ENCODE measurements at places on chromosomes 2 and 18.

DNA sequence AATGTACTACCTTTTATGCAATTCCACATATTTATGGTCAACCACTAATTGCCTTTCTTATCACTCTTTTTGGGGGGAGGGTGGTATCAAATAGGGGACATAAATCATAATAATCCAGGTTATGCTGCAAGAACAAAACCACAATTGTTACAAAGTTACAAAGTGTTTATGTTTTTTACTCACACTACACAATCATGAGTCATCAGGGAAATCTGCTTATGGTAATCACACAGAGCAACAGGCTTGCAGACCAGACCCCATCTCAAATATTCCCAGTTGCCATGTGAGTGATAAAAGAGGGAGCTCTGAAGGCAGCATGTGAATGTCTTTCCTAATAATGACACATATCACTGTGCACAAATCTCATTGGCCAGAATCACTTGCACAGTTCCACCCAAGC, 304.7 kb upstream of the TMEFF2 start:
- no peak for ATAC-seq

DNA sequence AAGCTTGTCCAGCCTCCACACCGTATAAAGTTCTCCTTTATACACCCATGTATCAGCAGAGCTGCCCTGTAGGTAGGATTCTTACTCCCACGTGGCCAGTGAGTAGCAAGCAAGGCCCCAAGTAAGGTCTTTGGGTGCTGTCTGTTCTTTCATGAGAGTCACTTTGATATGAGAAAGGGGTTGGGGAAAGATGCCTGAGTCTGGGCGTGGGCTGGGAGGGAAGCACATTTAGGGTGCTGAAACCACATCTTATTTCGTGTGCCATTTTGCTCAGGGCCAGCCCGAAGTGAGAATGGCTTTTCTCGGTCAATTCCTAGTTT, 436 bp upstream of the ITPRIPL1 start:
- no peak for ATAC-seq

GRCh38 chr2:195509551-195509950, 147.5 kb upstream of the SLC39A10 start:
- ATAC-seq = no peak

GRCh38 chr2:198494931-198495330, 690.5 kb downstream of the PLCL1 start:
- ATAC-seq = no peak

DNA sequence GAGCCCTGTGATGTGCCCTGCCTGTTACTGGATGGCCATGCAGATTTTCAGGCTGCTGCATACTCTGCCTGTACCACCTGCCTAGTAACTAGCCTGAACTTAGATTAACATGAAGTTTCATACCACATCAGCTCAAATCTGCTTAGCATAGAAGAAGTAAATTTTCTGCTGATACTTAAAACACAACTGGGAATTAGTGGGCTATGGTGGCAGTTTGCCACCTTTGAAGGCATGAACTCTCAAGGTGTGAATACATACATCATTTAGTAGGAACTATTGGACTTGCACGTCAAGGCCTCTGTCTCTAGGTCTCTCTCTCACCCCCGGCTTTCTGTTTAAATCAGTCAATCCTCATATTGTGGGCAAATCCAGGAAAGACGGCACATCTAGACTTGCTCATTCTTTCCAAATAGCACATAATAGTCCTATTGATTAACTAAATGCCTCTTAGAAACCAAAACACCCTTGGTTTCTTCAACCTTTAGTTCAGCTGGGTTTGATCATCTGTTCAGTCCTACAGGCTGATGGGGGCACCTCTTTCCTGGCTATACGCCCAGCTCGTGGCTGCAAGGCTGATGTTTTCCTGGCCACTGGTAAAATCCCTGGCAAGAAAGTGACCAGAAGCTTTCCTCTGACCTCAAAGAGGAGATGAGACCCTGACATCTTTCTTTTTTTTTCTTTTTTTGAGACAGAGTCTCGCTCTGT, 58.4 kb downstream of the ALPK2 start:
- ATAC-seq = no peak

- no peak for ATAC-seq
Measured at GRCh38 chr2:83900862-83901261, 558.2 kb downstream of the SUCLG1 start.

GRCh38 chr2:9100080-9100876, 96.8 kb upstream of the MBOAT2 start:
- ATAC-seq = no peak

GRCh38 chr2:25617948-25618646, 55.3 kb downstream of the DTNB start:
- no peak for ATAC-seq

DNA sequence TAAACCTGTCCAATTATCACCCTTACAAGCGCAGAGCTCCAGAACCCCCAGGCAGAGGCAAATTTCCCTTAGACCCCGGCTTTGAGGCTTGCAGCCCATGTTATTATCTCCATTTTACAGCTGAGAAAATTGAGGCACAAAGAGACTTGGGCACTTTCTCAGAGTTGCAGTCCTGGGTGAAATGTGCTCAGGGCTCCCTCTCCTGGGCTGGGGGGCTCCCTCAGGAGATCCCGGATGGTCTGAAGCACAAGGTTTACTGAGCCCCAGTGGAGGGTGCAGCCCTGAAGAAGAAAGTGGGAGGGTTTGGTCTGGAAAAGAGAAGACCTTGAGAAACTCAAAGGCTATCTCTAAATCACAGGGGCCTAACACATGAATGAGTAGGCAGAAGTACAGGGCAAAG, 156.6 kb downstream of the CYRIA start:
- ATAC-seq = no peak

DNA sequence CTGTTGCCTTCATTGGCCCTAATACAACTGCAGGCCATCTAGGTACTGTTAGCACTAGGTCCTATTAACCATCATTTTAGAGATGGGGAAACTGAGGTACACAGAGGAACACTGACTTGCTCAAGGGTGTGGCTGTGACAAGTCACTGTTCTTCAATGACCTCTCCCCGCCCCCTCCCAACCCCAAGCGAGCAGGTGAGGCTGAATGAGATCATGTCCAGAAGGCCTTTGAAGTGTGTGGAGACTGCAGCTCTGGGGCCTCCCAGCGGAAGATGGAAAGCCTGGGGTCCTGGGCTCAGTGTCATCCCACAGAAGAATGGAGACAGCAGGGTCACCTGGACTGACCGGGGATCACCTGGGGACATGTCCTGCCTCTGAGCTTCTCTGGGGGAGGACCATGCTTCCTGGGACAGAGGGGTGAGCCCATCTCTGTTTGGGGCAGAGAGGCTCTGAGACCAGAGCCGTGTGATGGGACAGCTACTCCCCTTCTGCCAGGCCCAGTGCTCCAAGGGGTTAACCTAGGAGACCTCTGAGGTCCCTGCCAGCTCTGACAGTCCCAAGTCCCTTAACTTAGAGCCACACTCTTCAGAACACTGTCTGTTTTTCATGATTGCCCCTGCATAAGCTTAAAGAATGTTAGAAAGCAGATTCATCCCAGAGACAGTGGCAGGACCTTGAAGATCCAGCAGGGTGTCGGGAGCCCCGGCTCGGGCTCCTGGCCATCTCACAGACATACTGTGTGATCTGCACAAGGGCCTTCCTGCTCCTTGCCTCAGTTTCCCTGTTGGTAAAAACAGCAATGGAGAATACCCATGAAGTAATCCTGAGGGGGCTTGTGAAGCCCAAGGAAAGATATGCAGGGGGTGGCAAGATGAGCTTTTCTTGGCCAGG, 16.7 kb upstream of the FOSL2 start:
- ATAC-seq = no peak

- ATAC-seq = no peak
Measured at GRCh38 chr2:96903318-96903717, 33.4 kb upstream of the SEMA4C start.

DNA sequence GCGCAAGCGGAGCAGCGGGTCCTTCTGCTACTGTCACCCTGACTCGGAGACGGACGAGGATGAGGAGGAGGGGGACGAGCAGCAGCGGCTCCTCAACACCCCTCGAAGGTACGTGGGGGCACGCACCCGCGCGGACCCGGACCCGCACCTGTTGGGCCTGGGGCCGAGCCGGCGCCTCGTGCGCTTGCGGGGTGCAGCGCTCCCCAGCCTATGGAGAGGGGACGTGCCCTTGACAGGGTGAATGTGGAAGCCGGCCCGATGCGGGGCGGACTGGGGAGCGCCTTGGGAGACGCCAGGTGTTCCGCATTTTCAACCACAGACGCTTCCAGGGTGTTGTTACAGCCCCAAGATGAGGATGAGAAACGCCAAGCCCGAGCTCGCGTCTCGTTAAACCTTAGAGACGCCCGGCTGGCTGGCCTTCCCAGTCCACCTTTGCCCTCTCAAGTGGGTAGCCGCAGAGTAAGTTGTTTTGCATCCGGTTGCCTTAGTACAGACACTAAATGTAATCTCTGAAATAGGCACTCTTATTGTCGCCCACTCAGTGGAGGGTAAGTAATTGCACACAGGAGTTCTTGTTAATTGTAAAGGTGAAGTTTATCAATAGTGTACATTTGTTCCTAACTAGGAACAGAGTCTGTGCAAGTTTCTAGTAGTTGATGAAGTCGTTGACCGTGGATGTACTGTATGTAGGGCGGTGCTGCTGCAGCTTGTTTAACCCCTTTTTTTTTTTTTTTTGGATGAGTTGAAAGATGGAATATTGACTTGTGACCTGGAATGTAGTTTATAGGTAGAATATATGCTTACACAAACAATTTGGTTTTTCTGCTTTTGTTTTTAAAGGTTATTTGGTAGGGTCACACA, 815 bp downstream of the GMCL1 start:
- no peak for ATAC-seq

- ATAC-seq = no peak
Measured at GRCh38 chr18:22226801-22227200, 57.4 kb downstream of the GATA6 start.

DNA sequence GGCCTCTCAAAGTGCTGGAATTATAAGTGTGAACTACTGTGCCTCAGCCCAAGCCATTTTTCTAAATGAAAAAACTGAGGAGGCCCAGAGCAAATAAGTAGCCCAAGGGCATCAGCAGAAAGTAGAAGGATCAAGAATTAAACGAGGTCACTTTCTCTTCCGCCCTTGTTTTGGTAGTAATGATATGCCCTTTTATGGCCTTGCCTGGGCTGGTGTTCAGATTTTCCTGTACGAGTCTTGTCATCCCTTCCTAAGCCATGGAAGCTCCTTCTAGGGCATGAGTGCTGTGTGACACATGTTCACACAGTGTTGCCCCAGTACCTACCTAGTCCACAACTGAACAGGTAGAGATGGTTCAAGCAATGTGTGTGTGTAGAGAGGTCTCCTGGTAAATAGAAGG, 6.6 kb downstream of the HPCAL1 start:
- no peak for ATAC-seq

- no peak for ATAC-seq
Measured at GRCh38 chr2:29213888-29214291, 98.7 kb downstream of the CLIP4 start.

DNA sequence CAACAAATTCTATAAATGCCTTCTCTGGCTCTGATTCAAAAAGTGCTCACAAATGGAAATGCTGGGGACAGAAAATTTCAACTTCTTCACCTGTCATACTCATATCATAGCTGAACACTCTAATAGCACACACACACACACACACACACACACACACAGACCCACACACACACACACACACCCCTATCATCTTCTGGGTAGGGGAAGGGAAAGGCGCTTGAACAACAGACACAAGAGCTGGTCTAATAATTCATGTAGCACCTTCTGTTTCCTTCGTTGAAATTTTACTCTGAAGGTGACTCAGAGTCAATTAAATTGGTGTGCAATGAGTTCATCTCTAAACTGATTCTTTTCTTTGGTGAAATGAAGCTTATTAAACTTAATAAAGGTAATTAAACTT, 32.9 kb downstream of the CD28 start:
- ATAC-seq = no peak

DNA sequence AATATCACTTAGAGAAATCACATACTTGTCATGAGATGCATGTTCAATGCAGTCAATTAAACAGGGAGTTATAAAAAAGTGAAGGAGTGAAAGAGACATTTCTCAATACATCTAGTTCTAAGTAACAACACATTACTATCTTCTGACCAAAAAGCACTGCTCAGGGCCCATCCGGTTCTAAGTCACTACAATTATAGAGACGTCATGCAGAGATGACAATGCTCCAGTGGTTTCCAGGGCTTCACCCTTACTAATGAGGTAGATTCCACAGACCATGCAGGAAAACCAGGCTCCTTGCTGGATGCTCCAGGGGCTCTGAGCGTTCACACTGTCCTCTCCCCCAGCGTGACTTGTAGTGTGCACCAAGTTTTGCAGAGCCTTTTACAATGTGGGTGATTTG, 88.0 kb downstream of the FTCDNL1 start:
- ATAC-seq = no peak

DNA sequence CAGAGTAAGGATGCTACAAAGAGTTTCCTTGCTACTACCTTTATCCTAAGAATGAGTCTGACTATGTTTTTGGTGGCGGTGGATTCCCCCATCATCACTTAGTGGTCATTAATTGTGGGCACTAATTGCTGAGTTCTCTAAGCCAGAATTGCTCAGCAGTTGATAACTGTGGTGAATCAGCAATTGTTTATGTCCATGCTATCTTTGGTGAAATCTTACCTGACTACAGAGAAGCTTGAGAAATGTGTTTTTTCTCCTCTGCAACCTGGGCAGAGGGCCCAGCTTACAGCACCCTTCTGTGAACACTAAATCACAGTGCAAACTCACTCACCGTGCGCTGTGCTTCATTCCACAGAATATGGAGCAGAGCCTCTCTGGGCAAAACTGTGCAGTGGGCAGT, 683.6 kb downstream of the CNTNAP5 start:
- no peak for ATAC-seq

DNA sequence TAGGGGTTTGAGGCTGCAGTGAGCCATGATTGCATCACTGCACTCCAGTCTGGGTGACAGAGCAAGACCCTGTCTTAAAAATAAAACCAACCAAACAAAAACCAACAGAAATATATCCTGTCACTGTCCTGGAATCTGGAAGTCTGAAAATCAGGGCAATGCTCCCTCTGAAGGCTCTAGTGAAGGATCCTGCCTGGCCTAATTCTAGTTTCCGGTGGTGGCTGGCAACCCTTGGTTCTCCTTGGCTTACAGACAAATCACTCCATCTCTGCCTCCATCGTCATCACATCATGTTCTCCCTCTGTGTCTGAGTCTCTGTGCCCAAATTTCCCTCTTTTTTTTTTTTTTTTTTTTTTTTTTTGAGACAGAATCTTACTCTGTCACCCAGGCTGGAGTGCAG, 15.9 kb upstream of the VPS4B start:
- ATAC-seq = no peak

GRCh38 chr2:74003494-74004211, 18.9 kb downstream of the TET3 start:
- ATAC-seq = no peak

GRCh38 chr2:180955101-180955500, 25.3 kb upstream of the UBE2E3 start:
- no peak for ATAC-seq

GRCh38 chr2:181130686-181131085, 150.3 kb downstream of the UBE2E3 start:
- ATAC-seq = no peak

GRCh38 chr2:50614056-50614455, 417.9 kb downstream of the NRXN1 start:
- no peak for ATAC-seq

DNA sequence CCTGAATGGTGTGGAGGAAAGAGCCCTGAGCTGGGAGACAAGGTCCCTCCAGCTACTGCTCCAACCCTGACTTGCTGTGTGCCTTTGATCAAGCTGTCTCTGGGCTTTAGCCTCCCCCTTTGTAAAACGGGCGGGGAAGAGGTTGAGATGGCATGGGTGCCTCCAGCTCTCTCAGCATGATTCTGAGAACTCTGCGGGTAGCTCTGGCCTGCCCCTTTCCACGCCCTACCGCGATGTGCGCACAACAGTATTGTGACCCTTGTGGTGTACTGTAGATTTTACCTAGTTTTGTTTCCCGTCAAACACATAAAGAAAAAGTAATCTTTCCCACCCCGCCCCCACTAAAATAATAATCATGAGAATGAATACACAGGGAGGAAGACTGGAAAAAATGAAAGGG, 5.3 kb downstream of the CD8A start:
- ATAC-seq = no peak

Data from gastroesophageal sphincter (tissue), 4 donors.